ENCODE measurements at places on chromosomes 3 and 15.

- DNase-seq, result no peak
These were observed 571.8 kb upstream of the IL12A start for GRCh38 chr3:159416856-159417255.

GRCh38 chr3:186593862-186594261, 19.0 kb upstream of the AHSG start:
- no peak for DNase-seq

DNA sequence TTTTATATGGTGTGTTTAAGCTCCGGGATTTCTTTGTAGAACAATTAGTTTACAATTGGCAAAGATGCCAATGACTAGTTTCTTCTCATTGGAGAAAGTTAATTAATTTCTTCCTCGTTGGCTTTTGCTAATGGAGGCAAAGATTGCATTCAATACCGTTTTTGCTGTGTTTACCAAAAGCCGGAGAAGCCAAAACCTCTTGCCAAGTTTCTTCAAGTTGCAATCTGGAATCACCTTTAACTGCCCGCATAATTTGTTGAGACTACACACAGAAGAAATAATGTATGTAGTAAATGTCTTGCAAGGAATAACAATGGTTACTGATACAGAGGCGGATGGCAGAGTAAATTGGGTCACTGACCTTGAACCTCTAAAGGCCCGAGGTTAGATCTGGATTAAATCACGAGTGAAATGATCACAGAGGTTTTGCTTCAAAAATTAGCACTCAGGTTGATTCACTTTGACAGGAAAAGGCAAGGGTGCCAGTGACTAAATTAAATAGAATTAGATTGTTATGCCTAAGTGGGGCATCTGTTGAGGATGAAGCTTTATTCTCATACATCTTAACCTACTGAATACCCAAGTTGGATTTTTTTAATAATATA, 732.1 kb upstream of the NR2F2 start:
- DNase-seq, result no peak

DNA sequence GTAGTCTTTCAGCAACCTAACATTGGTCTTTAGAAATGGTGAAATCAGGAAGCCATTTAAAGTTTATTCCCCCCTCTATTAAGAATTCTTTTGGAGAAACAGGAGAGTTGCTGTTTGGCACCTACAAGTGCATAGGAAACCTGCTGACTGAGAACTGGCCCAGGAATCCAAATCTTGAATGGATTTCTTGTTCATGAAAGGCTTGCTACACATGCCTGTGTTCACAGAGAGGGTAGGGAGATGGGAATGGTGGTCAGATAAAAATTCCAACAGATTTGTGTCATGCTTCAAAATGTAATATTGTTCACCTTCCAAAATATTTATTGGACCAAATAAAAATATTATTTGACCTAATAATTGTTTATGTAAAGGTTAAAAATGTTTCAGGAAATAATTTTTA, 24.2 kb upstream of the ZPLD1 start:
- no peak for DNase-seq

DNA sequence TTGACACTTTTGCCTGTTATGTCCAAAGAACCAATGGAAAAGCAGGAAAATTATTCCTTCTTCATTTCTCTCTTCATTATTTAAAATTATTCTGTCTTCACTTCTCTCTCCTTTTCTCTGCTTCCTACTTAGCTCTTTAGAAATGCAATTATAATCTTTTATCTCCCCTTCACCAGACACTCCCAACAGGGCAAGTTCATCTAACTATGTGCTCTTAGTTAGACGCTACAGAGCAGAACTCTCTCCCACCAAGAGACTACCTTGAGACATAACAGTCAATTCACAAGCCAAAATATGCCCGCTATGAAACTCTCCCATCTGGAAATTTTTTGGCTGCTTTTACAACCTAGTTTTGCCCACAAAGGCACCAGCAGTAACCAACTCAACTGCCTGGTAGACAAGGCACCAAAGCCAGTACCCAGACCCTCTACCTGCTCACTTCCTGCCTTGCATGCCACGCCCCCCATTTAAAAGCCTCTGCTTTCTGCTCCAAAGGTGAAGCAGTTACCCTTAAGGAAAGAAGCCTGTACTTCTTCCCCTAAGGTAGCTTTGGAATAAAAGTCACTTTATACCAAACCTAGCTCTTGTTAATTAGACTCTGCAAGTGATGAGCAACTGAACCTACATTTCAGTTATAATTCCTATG, 28.1 kb downstream of the CCRL2 start:
- no peak for DNase-seq

GRCh38 chr3:43913036-43913948, 222.6 kb downstream of the ABHD5 start:
- DNase-seq, result no peak

GRCh38 chr3:190083635-190084034, 37.1 kb downstream of the P3H2 start:
- DNase-seq, result no peak

GRCh38 chr3:56630966-56631365, 52.1 kb downstream of the TASOR start:
- DNase-seq, result no peak

DNA sequence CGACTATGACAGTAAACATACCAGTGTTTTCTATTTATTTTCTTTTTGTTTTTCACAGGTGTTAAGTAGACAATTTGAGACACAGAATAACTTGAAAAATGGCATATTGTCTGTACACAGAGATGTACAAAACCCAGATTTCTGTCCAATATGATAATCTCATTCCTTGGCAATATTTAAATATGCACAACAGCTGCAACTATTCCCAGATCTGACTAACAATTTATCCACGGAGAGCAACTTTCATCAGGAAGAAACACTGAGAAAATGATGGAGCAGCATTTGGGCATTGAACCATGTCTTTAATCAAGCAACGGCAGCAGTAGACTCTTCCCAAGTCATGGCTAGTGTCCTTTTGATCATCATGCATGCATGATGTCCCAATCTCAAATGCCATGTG, 452.6 kb downstream of the ZPLD1 start:
- no peak for DNase-seq

GRCh38 chr3:36992806-36993325, at the start of gene EPM2AIP1:
EPM2AIP1 (minus strand) TSS chr3:36993131; CDS start chr3:36993077, 54 bp downstream.
- DNase-seq, result no peak

- no peak for DNase-seq
These were observed 47.2 kb upstream of the TEX55 start for GRCh38 chr3:119098619-119099222.

- no peak for DNase-seq
These were observed 184.3 kb downstream of the ANXA2 start for GRCh38 chr15:60213377-60214000.

DNA sequence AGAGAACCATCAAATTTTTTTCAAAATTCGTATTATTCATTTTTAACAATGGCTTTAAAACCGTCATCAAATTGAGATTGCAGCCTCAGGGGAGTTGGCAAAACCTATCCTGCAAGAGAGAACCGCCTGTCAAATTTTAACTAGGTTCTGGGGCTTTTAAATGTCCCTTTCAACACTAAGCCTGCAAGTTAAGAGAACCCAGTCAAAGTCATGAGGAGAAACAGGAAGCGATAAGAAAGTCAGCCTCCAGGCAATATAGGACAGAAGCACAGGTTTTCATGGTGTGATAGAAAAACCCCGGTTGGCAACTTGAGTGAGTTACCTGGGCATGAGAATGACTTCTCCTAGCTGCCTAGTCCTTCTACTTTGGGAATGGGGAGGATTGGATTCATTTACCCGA, 59.8 kb downstream of the CPNE4 start:
- DNase-seq, result no peak

GRCh38 chr3:52615166-52615565, 70.5 kb downstream of the PBRM1 start:
- DNase-seq, result no peak

GRCh38 chr3:184740509-184741258, 28.8 kb upstream of the MAGEF1 start:
- DNase-seq, result no peak

DNA sequence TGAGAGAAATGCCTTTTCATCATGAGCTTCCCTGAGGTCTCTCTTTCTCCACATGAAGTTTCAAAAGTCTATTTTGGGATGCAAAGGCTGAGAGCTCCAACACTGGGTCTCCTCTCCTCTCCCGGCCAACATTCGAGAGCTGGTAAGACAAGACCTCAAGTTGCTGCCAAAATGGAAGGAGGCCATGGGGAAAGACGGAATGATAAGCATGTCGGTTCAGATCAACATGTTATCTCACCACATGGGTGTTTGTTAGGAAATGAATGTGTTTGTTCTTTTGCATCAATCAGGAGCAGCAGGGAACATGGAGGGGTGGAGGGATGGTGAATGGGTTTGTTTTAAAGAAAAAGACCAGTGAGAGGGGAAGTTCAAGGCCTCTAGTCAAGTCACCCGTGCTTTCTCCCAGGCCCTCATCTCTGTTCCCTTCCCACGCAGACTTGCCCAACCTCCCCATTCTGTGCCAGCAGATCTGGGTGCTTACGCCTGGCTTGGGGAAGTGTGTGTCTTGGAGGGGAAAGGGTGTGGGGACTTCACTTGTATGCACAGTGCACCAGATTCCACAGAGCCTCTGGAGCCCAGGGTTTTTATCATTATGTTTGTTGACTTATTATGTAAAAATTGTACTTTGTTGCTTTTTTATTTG, 23.5 kb upstream of the ATP10A start:
- no peak for DNase-seq

DNA sequence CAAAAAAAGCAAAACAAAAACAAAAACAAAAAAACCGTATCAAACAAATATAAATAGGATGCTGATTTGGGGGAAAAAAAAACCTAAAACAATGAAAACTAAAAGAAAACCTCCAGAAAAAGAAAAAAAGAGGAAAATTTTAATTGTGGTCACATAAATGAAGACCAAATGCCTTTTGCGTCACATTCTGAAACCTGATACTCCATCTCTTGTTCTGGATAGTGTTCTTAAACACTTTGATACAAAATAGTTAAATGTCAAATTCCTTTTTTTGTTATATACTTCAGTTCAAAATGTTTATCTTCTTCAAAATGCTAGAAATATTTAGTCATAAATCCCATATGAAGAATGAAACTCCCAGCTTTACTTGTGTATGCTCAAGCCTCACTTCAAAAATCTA, 31.0 kb downstream of the COPS2 start:
- no peak for DNase-seq

- DNase-seq, result no peak
These were observed 96.6 kb upstream of the WNT7A start for GRCh38 chr3:13976469-13976868.

- DNase-seq, result no peak
These were observed 11.0 kb upstream of the RAB7A start for GRCh38 chr3:128714887-128715491.

GRCh38 chr3:13580256-13581023, 31.5 kb downstream of the FBLN2 start:
- DNase-seq, result no peak

DNA sequence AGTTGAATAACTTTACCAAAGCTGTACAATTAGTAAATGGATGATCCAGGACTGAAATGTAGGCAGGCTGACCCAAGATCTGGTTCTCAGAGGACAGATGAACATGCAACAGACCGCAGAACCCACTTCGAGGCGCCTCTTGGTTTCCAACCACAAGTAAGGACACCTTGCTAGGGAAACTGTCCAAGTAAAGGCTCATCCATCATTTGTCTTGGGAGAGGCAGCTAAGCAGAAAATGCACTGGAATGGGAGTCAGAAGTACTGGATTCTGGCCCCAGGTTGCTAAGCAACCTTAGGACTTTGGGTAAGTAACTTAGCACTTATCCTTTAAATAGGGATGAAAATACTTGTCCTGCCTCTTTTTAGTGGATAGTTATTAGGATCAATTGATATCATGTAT, 366.3 kb upstream of the LRRC3B start:
- DNase-seq, result no peak

DNA sequence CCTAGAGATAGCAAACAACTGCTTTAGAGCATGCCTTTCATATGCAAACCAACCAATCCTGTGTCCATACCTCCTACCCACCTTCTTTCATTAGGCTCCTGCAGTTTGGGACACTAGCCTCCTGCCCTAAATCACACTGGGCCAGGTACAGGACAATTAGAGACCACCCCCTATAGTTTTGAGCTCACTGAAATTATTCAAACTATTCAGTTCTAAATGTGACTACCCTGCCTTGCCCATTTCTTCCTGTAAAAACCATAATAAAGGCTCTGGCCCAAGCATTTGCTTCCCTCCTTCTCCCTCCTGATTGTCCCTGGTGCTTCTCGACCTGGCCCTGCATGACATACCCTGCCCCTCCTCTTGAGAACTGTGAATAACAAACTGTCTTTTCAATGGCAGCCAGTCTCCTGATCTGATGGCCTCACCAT, 31.4 kb upstream of the LRIG1 start:
- no peak for DNase-seq

GRCh38 chr15:33083232-33084081, 111.1 kb downstream of the FMN1 start:
- no peak for DNase-seq

GRCh38 chr3:38536671-38537070, 40.5 kb downstream of the EXOG start:
- no peak for DNase-seq

- DNase-seq, result no peak
These were observed 117.0 kb downstream of the P3H2 start for GRCh38 chr3:190003681-190004123.

- DNase-seq, result no peak
These were observed 6.8 kb upstream of the ADPGK start for GRCh38 chr15:72790302-72790910.

- no peak for DNase-seq
These were observed 70.6 kb downstream of the TM4SF4 start for GRCh38 chr3:149545049-149545448.

- DNase-seq, result no peak
These were observed 61.5 kb upstream of the ATP11B start for GRCh38 chr3:182731764-182732163.

DNA sequence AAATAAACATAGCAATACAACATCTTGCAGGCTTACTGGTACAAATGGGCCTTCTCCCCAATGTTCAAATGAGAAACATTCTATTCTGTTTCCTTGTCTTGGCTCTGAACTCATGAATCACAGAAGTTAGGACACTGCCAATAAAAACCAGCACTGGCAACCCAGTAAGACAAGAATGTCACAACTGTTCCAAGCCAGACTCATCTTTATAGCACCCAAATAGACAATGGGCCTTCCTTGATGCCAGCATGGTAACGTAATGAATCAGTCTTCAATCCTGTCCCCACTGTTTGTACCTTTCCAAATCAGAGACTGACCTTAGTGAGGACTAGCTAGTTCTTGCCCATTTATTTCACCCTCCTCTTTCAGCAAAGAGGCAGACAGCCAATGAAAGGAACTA, 14.1 kb upstream of the RPS17 start:
- no peak for DNase-seq

GRCh38 chr3:139225548-139225947, 118.3 kb upstream of the MRPS22 start:
- no peak for DNase-seq

DNA sequence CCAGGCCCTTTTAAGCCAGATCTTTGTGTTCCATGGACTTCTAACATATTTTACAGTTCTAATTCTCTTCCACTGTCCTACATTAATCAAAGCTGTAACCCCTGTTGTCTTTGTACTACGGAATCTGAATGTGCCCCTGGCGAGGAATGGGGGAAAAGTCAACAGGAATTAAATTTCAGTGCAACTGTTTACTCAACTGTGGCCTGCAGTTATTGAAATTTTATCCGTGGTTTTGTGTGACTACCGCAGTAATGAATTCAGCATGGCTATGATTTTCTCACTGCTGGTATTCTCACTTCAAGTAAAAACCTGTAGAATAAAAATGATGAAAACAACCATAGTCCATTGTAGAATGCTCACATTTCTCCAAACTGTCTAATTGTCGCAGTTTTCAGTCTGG, 388.0 kb downstream of the FOXP1 start:
- no peak for DNase-seq

All from cortex of kidney (tissue), 1 donor.